PC-3 (cell line): ENCODE measurements at places on chromosomes 16 and 17. TPM values are rescaled to one million over a fixed set of nuclear protein-coding genes. Genes with fewer than 3 reads are reported as not detected.

- no peaks in the 10 kb centered on the region for H3K4me1 ChIP-seq
- no peak overlapping the region for H3K27ac ChIP-seq
- no peak overlapping the region for H3K4me3 ChIP-seq
- H3K36me3 ChIP-seq, result no peaks in the 10 kb centered on the region
Measured at GRCh38 chr16:15536843-15537242, 102.5 kb downstream of the BMERB1 start.

DNA sequence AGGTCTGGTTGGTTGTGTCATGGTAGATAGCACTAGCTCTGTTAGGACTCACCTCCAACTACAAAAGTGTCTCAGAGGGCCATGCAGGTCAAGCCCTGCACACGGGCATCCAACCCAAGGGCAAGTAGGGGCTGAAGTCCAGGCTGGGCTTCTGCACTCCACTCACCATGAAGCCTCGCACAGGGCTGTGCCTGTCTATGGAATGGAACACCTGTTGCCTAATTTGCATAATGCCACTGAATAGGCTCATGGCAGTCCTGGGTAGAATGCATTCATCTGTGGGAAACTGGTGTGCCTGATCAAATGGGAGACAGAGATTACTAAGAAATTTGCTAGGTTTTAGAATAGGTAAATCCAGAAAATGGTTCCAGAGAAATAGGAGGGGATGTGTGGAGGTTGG is 8.0 kb upstream of the AKAP1 start:
- H3K27ac ChIP-seq, result no peak overlapping the region
- H3K4me3 ChIP-seq, result no peak overlapping the region
- H3K27me3 ChIP-seq, result no peaks in the 10 kb centered on the region
- no peak for DNase-seq
- no peaks in the 10 kb centered on the region for H3K36me3 ChIP-seq
- H3K4me1 ChIP-seq, result 0 out of 2 replicates have a peak, but pooled peaks cover 6% of the 10 kb centered on the region

DNA sequence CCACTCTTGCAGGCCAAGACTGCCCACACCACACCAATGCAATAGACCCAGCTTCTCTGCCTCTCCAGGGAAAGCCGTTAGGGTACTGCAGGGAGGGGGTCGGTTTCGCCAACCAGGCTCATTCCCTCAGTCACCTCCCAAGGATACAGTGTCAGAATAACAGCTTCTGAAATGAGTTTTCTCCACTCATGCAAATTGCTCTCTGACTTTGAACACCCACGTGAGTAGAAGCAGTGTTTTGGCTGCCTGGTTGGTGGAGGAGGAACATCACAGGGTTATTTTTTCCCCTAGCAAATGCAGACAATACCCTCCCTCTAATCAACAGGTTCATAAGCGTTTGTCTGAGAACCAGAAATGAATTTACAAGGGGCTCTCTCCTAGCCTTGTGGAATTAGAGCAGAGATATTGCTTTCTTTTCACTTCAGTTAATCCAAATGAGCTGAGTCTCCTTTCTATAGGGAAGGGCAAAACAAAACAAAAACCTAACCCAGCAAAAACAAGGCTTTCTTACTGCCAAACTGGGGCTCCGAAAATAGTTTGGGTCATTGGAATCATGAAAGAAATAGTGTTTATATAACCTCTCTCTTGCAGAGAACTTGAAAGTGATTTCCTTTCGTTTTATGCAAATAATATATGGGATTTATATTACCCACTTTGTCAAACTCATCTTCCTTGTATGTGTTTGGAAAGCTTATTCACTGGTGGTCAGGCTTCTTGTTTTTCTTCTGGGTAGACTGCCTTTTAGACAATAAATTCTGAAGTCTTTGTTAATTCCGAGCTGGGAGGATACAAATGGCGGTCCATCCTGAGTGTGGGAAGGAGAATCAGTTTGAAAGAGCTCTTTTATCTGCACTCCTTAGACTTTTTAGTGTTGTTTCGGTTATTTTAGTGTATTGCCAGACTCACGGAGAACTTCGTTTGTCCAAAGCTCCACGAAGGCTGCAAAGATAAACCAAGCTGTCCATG is 229.9 kb downstream of the MSI2 start:
- no peak for DNase-seq
- no peaks in the 10 kb centered on the region for H3K27me3 ChIP-seq
- no peak overlapping the region for H3K27ac ChIP-seq
- H3K4me1 ChIP-seq, result peaks cover 5% of the 10 kb centered on the region
- H3K4me3 ChIP-seq, result no peak overlapping the region

GRCh38 chr16:4392382-4393239 is 21.0 kb downstream of the VASN start:
- no peak for DNase-seq
- H3K27me3 ChIP-seq, result no peaks in the 10 kb centered on the region
- no peak overlapping the region for H3K27ac ChIP-seq
- H3K4me1 ChIP-seq, result no peaks in the 10 kb centered on the region
- H3K4me3 ChIP-seq, result no peak overlapping the region

GRCh38 chr17:72219137-72219823 is 98.5 kb downstream of the SOX9 start:
- no peak overlapping the region for H3K4me3 ChIP-seq
- no peaks in the 10 kb centered on the region for H3K4me1 ChIP-seq
- H3K27me3 ChIP-seq, result no peaks in the 10 kb centered on the region
- H3K27ac ChIP-seq, result no peak overlapping the region

DNA sequence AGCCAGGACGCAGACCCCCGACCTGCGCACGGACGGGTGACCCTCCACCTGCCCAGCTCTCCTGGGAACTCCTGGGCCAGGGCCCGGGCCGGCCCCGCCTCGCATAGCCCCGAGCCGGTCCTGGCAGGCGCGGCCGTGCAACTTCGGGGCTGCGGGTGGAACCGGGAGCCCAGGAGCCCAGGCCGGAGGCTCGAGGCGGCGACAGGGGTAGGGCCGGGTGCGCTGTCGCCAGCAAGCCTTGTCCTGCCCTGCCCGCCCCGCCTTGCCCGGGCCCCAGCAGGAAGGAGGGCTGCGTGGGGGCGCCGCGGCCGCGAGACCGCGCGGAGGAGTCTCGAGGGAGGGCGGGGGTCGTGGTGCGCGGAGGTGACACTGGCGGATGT is 408 bp downstream of the LMF1 start:
- H3K4me1 ChIP-seq, result peaks cover 6% of the 10 kb centered on the region
- H3K27me3 ChIP-seq, result no peaks in the 10 kb centered on the region
- H3K36me3 ChIP-seq, result no peaks in the 10 kb centered on the region; the same call in none of the 2 replicates

GRCh38 chr16:64971171-64971570 is 150.7 kb downstream of the CDH11 start:
- no peak for DNase-seq
- no peak overlapping the region for H3K27ac ChIP-seq
- H3K4me1 ChIP-seq, result no peaks in the 10 kb centered on the region
- no peak overlapping the region for H3K4me3 ChIP-seq
- H3K36me3 ChIP-seq, result peaks cover 42% of the 10 kb centered on the region
- no peaks in the 10 kb centered on the region for H3K27me3 ChIP-seq

The TAF15 gene
- 32.4 and 48.1 TPM in 2 replicates for total RNA-seq

The KATNIP gene
- total RNA-seq, result 19.0 and 30.0 TPM in 2 replicates

The CETP gene
- total RNA-seq, result not detected in 2 replicates
